ENCODE measurements at places on chromosomes 2 and 18.

DNA sequence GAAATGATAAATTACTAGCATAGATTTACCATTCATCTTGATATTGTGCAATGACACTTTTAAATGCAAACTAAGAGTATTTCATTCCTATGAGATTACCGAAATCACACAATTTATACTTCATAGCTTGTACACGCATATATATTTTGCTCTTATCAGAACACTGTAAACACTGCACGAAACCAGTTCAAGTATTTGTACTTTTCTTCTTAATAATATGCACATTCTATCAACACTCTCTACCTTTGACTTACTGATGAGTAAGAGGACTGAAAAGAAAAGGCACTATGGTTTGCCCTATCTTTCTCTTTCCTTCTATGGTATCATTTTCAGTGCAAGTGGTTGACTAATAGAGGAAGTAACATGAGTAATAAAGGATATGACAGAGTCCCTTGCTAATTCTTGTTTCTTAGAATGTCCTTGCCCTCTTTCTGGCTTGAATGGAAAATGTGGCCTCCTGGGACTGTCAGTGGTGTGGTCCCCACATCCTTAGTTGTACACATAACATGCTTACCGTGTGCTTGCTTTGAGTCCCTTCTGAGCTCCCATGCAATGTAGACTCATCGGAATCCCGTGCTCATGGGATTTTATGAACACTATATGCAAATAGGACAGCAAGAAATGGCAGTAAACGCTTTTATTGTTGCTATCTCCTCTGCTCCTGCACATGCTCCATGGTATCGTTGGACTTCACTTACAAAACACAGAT, 363.5 kb upstream of the TNP1 start:
- no peak for DNase-seq

DNA sequence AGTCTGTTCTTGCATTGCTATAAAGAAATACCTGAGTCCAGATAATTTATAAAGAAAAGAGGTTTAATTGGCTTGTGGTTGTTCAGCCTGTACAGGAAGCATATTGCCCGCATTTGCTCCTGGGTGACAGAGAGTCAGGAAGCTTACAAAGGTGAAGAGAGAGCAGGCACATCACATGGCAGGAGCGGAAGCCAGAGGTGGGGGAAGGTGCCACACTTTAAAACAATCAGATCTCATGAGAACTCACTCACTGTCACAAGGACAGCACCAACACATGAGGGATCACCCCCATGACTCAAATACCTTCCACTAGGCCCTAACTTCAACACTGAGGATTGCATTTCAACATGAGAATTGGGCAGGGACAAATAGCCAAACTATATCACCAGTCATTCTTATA, 124.8 kb upstream of the COL5A2 start:
- no peak for DNase-seq

DNA sequence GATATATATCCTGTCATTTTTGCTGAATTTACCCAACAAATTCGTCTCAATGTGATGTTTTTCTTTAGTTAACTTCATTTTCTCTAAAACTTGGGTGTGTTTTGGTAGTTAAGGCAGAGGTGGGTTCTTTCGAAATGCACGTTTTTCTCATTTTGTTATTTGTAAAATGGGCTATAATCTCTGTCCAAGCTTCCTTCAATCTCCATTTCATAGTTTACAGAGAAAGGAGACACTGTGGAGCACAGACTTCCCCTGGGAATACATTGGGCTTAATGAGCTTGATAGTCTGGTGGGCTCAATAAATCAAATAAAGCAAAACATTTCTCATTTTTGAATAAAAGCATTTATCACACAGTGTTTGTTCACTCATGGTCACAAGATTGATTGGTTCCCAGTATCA, 145.1 kb downstream of the AGPS start:
- DNase-seq, result no peak

DNA sequence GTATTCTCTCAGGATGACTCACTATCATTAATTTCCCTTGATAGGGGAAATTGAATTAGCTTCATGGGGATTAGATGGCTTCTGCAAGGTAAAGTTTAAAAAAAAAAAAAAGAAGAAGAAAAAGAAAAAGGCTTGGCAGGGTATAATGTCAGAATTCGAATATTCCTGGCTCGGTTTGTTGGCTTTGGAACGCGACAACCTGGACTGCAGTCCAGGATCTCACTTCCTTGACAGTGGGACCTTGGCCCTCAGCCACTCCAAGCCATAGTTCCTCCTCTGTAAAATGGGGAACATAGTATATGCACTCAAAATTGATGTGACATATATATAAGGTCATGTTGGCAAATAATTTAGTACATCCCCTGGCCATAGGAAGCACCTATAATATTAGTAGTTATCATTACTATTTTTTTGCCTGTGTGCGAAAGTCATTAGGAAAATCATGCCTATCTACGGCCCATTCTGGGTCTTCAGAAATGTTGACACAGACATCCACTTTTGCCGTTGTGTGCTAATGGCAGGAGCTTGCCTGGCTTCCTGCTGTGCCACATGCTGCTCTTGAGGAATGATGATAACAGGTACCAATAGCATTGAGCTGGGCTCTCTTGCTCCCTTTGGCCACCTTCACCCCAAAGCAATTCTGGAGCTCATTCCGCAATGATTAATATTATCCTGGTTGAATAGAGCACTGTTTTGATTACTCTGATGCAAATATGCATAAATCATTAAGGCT, 97.9 kb downstream of the MTCL1 start:
- no peak for DNase-seq

DNA sequence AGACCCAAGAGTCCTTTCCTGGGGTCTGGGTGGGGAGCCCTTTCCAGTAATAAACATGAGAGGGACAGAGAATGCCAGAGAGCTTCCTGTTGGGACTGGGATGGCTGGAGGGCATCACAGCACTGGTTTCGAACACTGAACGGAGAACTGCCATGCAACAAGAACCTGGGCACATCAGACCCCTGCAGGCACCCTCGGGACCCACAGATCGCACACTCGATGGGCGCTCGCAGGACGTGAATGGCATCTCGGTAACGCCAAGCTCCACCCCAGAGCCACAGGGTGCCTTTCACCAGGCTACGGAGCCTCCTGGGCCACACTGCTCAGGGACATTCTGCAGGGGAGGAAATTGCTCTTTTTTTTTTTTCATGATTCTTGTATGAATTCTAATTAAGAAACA, 25.1 kb downstream of the SLC66A2 start:
- peak; percentile 20 for DNase-seq

DNA sequence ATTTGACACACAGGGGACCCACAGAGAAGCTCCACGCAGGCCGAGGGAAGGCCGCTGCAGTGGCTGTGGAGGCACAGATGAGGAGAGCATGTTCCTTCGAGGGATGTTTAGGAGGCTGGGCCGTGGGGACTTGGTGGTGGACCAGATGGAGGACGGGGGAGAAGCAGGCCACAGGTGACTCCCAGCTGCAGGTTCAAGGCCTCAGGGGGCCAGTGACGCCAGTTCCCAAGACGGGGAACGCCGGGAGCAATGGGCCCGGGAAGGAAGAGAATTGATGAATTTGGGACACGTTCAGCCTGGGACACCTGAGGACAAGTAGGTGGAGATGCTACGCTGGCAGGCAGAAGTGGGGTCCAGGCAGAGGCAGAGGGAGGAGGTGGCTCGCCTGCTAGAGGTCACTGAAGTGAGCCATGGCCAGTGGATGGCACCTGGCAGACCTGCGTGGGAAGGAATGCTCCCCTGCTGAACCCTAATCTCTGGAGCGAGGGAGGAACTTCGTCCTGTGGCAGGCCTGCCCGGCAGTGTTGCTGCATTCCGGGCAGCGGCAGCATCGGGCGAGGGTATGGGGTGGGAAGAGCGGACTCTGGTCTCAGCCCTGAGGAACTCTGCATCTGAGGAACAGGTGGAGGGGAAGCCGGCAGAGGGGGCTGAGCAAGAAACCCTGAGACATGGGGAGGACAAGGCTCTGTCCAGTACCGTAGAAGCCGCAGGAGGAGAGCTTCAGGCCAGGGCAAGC, 25.2 kb upstream of the HPCAL1 start:
- no peak for DNase-seq

- no peak for DNase-seq
Observed at GRCh38 chr2:117977696-117978095, 36.2 kb downstream of the CCDC93 start.

DNA sequence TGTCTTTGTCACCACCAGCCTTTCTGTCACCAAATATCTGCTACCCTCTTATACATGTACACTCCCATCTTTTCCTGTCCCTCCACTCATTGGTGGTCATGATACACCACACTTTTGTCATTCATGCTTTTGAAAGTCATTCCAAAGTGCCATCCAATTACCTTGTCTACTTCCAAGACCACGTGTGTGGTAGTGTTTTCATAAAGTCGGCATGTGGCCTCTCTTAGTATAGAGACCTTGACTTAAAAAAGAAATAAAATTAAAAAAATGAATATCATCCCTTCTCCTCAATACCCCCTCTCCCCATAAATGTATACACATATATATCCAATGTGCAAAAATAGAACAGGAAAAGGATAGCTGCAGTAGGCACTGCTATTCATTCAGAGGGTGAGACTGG, 271.4 kb downstream of the CNTNAP5 start:
- no peak for DNase-seq

DNA sequence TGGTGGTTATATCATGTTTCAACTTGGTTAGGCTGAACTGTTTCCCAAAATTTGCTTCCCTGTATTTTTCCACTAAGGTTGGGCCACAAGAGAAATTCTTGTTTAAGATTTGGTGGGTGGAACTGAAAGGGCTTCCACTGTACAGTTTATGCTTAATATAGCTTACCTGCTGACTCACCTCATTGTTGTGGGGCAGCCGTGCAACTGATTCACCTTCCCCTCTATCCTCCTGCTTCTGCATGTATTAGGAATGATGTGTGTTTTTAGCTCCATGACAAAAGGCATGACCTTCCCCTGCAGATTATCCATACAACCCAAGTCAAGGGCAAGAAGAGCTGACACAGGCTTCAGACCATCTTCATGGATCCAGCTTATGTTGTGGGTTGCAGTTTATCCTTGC, 98.4 kb upstream of the GULP1 start:
- no peak for DNase-seq

GRCh38 chr2:42979870-42980763, 187.7 kb upstream of the HAAO start:
- no peak for DNase-seq

DNA sequence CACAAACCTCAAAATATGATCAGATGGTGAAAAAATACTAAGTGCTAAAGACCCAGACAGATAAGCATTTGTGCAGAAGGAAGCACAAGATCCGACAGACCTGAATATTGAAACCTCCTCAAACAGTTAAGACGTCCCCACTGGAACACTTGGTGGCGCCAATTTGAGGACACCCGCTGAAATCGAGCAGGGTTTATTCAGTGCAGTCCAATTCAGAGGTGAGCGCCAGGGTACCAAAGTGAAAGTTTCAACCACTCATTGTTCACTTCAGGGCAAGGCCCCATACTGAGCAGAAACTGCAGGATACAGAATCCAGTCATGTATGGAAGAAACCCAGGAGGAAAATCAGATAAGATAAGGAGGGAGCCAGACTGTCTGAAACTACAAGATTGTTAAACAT, 417.6 kb downstream of the LRRTM4 start:
- no peak for DNase-seq

DNA sequence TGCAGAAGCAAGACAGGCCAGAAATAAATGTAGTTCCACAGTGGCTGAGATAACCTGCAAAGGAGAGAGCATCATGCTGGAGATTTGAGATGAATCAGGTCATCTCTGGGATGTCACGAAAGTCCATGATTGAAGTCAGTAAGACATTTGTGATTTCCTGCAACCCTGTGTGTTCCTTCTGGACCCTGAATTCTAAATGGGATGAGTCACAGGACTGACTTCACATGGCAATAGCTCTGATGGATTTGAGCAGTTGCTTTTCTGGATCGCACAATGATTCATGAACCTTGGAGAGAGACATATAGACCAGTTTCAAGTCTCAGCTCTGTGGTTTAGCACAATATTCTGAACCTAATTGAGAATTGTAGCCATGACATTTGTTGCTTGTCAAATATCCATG, 102.9 kb downstream of the TSN start:
- no peak for DNase-seq

DNA sequence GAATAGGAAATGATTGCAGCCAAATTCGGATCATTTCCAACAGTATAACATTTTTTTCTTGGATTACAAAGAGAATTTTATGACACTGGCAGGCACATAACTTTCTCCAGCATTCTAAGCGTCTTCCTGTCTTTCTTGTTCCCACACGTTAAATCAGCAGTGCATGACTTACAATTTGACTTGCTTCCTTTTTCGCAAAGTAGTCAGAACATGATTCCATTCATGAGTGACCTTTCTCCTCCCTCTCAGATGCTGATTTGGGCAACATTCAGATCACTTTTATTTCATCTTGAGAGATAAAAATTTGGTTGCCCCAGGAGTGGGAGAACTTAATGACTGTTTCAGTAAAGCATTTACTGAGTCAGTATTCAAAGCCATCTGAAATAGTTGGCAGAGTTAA, 858.7 kb upstream of the ACVR2A start:
- no peak for DNase-seq

- no peak for DNase-seq
Observed at GRCh38 chr18:13382954-13383827, 164.6 kb downstream of the LDLRAD4 start.

DNA sequence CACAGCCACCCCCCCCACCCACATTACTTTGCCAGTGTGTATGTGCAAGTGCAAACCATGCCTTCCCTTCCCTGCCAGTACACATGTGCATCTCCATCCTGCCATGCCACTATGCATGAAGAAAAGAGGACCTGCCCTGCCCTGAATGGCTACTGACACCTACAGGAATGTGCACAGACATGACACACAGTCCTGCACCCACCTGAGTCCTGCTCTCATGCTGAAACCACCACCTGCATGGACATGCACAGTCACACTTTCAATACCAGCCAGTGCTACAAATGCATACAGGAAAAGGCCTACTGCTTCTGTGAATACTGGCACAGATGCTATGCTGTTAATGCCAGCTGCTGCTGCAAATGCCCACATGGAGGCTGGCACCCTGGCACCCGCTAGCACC, 334.4 kb upstream of the DLGAP1 start:
- DNase-seq, result no peak

GRCh38 chr2:202780514-202781021, 91.0 kb downstream of the ICA1L start:
- no peak for DNase-seq

GRCh38 chr18:13136904-13137669, 81.5 kb upstream of the LDLRAD4 start:
- no peak for DNase-seq

- no peak for DNase-seq
Observed at GRCh38 chr2:171553858-171554257, 31.6 kb downstream of the CYBRD1 start.

- DNase-seq, result no peak
Observed at GRCh38 chr2:148161909-148162435, 141.1 kb downstream of the MBD5 start.

GRCh38 chr2:98037206-98037605, 41.5 kb upstream of the TMEM131 start:
- no peak for DNase-seq

DNA sequence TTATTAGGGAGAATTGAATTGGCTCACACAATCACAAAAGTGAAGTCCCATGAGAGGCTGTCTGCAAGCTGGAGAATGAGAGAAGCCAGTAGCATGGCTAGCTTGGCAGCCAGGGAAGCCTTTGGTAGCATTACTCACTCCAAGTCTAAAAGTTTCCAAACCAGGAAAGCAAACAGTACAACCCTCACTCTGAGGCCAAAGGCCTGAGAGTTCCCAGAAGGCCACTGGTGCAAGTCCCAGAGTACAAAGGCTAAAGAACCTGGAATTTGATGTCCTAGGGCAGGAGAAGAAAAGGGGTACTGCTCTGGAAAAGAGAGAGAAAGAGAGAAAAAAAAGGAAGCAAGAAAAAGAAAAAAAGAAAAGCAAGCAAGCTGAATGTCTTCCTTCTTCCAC, 318.2 kb downstream of the RND3 start:
- no peak for DNase-seq

Measured in breast epithelium (tissue), 4 donors.